ENCODE measurements at places on chromosomes 5 and 9.
A peak's percentile ranks its signal among the peaks of the same experiment; 100 is the strongest.

DNA sequence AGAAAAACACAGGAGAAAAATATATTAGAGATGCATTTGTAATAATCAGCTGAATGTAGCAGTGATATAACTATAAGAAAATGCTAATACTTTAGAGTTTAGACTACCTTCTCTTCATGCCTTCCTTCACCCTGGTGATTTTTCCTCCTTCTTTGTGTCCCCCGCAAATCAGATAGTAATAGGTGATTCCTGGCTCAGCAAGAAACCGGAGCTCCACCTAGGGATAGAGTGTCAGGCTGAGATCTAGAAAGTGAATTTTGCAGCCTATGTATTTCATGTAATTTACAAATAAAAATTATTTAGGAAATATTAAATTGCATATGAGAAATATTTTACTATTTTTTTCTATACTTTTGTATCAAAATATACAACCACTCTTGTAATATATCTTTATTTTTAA lies 109.8 kb upstream of the ST8SIA4 start:
- DNase-seq, result no peak

DNA sequence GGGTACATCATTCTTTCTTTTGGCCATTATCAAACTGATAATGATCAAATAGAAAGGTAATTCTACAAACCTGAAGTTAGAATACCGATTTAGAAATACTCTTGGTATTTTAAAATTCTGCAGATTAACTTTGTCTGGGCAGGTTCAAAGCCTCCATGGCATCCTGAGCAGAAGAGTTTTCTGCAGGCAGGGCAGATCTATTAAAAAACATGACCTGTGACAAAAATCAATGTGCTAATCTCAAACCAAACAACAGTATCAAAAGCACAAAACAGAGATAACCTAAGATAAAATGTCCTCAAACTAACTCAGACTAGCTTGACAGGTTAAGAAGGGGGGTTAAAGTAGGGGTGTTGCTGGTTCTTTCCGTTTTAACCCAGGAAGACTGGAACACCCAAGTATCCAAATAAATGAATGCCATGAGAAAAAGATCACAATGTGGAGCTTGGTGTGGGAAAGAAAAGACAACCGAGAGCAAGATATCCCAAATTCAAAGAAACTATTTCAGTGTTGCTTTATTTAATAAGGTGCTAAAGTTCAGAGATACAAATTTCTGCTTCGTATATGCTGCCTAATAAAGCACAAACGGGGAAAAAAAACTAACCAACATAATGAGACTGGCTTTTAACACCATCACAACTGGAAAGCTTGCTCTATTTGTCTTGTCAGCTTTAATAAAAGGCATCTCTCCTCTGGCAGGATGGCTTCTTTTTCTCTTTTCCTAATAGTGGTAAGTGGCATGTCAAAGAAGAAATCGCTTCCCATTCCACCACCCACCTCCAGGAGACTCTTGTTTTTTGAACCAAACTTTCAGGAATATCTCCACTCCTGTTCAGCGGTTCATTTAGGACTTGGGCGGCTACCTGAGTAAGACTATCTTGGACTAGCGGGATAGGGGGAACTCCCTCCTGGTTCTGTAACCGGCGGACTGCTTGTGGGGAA lies 2.3 kb downstream of the EFNA5 start:
- no peak for DNase-seq

DNA sequence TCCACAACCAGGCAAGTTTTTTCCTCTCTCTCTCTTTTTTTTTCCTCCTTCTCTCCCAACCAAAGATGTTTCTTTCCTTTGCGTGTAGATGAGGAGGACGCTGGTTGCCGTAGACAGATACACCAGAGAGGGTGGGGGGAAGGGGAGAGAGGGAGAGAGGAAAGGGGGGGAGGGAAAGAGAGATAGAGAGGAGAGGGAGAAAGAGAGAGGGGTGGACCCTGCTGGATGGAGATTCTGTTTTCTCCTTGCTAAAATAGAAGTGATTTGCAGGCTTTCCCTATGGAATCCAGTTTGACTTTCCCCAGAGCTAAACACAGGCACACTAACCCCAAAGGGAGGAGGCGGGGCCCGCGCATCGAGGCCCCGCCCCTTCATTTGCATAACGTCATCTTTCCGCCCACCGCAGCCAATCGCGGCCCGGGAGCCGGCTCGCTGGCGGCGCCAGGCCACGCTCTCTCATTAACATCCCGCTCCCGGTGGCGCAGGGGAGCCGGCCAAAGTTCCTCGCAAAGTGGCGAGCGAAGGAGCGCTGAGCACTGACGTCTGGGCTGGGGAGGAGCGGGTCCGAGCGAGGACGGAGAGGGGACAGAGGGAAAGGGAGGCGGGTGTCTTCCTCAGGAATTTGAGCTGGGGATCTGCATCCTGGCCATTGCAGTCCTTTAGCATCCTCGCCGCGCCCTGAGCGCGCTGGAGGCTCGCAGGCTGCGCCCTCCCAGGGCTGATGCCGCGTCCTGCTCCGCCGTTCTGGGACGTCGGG lies 487 bp upstream of the EBF1 start:
- DNase-seq, result peak; percentile 66

DNA sequence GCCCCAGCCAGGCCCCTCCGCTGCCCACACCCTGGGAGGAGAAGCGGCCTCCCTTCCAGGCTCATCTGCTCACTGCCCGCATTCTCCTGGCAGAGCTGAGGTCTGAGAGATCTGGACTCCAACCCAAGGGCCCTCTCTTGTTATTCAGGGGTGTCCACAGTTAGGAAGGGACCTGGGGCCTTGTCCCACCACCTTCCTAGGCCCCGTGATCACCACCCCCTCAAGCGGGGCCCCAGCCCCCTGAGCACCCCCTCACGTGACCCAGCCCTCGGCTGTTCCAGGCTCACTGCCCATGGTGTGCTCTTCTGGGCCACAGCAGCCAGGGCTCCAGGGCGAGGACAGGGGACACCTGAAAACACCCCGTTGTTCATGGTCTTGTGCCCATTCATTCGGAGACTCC lies 48.7 kb downstream of the NEURL1B start:
- DNase-seq, result no peak

DNA sequence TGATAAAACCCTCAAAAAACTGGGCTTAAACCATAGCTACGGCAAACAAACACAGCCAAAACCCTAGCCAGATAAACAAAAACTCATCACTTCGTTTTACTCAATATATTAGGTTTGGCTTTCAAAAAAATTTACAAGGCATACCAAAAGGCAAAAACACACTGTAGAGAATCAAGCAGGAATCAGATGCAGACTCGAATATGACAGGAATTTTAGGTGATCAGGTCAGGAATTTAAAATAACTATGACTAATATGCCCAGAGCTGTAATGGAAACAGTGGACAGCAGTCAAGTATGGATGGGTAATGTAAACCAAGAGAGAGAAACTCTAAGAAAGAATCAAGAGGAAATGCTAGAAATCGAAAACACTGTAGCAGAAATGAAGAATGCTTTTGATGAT lies 26.5 kb upstream of the DOCK2 start:
- DNase-seq, result no peak
